ENCODE measurements at places on chromosomes 5 and 9.

- DNase-seq = no peak
These were observed 140.4 kb downstream of the TLE1 start for GRCh38 chr9:81548911-81549310.

DNA sequence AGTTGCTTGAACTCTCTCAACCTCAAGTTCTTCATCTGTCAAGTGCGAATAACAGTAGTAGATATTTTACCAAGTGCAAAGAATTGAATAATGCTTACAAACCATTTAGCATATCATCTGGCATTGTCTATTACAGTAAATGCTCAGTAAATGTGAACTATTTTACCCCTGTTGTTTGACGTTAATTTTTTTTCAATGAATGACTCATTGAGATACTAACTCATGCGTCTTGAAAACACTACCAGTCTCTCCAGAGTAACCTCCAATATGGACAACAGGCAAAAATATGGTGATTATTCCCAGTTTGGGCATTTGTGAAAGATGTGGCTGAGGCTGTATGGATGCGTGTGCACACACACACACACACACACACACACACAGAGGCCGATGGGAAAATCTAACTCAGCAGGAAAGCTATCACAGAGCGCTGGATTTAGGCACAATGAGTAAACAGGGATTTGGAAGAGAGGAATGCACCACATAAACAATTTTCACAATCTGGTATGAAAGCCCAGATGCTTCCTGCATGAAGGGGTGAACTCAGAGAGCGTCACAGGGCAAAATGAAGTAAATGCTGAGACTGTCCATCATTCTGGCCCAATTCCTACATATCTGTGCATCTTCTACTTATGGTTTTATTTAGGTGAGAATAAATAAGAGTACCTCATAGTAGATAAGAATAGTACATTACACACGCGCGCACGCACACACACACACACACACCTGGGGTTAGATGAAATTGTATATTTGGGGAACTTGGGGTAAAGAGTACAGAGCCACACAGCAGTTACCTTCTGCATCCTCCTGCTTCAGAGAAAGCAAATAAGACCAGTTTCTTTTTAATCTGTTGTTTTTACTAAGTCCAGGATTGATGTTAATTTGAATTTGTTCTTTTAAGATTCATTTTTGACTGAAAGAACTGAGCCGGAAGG, 128.7 kb downstream of the PALM2AKAP2 start:
- no peak for DNase-seq

DNA sequence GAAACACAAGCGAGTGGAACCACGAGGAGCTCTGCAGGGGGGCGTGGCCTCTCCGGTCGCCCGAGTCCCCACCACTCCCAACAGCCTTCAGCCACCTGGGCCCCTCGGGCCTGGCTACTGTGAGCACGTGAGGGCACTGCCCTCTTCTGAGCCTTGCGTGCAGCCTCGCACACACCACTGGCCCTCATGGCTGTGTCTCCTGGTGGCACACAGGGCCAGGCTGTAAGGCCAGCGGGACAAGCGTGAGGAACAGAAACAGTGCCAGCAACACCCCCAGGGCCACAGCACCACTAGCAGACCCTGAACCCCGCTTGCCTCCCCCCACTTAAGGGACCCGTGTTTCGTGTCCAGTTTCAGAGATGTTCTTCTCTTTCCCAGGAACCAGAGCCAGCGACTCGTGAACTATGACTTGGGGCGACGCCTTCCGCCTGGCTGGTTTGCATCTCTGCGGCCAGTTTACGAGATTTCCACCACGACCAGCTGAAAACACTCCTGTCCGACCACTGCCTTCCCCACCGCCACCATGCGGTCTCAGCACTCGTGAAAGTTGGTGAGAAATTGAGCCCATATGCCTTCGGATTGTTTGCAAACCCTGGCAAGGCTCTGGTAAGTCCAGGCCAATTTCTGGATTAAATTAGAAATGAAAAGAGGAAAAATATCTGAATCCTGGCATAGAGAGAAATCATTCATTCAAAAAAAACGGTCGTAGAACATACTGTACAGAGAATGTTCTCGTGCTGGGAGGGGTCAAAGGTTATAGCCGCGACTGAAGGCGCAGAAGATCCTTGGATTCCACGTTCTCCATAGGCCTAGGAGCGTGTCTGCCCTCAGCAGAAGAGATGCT, 135.6 kb downstream of the ZNF354C start:
- DNase-seq = no peak

DNA sequence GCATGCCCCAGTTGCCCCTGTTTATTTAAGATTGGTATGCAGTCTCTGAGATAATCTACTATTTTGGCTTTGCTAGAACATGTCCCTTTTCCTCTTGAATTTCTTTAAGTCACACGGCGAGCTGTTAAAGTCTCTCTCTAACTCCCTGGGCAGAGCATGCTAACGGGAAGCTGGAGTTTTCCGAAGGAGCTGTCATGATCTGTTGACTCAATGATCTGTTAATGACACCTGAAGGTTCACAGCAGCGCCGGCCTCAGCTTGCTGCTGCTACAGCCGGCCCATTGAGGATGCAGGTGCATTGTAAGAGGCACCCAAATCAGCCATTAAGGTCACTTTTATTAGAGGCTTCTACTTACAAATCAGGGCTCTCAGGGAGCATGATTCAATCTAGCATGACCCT, 1203.4 kb downstream of the MAT2B start:
- no peak for DNase-seq

DNA sequence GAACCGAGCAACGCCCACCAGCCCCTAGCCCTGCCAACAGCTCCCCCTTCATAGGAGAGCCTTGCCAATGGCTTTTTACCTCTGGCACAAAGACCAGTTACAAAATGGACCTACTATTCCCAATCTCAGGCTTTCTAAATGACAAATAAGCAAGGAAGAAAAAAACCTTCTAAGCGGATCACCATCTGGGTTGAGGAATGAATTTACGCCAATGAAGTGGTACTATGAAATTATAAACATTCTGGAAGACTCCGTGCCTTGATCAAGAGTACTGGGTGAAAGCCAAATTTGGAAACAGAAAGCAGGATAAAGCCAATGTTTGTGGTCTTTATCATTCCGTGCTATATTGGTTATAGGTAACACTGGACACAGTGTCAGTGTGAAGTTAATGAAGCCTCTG, 371.9 kb downstream of the NDUFS4 start:
- DNase-seq = no peak

GRCh38 chr5:56310711-56311204, 77.6 kb upstream of the ANKRD55 start:
- no peak for DNase-seq

GRCh38 chr5:1497795-1498622, 25.8 kb downstream of the LPCAT1 start:
- DNase-seq = no peak

DNA sequence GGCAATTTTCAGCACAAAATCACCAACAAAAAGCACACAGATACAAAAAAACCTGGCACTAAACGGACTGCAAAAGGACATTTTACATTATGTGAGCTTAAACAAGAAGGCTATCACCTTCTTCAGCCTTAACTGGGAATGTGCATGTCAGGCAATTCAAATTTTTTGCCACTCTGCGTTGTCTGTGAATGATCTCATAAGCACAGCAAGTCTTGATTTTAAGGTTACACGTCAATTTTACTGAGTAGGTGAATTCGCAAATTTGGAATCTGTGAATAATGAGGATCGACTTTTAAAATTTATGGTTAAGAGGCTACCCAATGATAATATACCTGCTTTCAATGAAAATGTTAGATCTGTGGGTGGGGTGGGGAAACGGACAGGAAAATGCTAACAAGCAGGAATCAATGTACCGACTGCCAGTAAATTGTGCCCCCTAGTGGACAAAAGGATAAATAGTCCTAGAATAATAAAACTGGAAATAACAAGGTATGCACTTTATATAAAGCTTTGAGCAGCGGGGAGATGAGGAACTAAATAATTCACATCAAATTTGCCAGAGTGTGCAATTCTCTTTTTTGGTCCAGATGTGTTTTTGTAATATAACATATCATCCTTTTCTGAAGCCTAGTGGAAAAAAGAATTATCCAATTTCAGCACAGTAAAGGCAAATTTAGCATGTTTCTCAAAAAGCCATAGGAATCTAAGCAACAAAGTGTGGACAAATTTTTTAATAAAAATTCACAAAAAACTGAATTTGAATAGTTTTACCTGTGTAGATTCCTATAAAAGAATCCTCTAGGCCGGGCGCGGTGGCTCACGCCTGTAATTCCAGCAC, 20.5 kb downstream of the EQTN start:
- no peak for DNase-seq

GRCh38 chr5:153618307-153618706, 127.8 kb downstream of the GRIA1 start:
- no peak for DNase-seq

DNA sequence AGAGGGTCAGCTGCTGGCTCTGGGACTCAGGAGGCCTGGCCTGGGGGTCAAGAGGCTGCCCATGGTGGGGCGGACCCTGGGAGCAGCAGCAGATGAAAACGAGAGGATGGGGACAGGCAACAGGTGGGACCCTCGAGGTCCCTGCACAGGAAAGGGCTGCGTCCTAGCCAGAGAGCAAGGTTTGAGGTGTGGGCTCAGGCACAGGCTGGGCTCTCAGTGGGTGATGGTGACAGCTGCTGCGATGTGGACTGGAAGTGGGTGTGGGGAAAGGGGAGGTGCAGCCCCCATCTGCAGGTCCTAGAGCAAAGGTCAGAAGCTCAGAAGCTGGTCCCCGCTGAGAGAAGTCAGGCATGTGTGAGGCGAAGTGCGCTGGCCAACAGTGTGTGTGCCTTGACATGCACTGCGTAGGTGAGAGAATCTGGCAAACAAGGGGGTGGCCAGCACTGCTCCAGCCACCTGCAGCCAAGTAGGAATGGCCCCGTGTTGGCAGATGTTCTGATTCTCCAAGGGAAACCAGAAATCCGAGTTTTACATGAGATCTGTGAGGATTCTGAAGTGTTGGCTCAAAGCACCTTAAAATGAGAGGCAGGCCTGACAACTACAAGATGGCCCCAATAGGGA, 85.7 kb downstream of the COL23A1 start:
- DNase-seq = no peak

- no peak for DNase-seq
These were observed 93.1 kb downstream of the MRPS27 start for GRCh38 chr5:72226950-72227349.

GRCh38 chr5:14598225-14598624, 16.6 kb downstream of the OTULINL start:
- DNase-seq = no peak

DNA sequence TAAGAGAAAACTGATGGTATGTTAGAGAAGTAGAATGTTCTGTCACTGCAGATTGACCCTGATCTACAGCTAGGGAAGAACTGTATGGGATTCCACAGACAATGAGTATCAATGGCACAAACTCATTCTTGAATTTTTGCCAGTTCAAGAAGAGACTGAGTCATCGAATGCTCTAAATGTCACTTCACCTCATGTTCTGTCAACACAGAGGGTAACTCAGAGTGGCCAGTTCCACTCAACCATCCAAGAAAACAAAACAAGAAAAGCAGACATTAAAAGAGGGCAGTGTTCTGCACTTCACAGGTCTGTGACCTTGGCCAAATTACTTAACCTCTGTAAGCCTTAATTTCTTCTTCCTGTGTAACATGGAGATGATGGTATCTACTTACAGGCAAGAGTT, 132.2 kb upstream of the HMHB1 start:
- no peak for DNase-seq

- no peak for DNase-seq
These were observed 13.2 kb downstream of the DIPK1B start for GRCh38 chr9:136725612-136726011.

- no peak for DNase-seq
These were observed 398.6 kb upstream of the ADAMTSL1 start for GRCh38 chr9:18075253-18075952.

GRCh38 chr5:607541-608428, 4.4 kb upstream of the CEP72 start:
- DNase-seq = no peak

GRCh38 chr9:106615118-106615889, 247.7 kb upstream of the ZNF462 start:
- DNase-seq = no peak

DNA sequence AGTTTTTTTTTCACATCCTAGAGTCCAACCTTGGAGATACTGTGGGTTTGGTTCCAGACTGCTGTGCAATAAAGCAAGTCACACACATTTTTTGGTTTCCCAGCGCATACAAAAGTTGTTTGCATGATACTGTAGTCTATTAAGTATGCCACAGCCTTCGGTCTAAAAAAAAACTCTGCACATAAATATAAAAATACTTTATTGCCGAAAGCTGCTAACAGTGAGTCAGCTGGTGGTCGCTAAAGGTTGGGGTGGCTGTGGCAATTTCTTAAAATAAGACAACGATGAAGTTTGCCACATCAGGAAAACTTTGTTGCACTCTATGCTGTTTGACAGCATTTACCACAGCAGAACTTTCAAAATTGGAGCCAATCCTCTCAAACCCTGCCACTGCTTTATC, 37.4 kb downstream of the UBQLN1 start:
- DNase-seq = no peak

- no peak for DNase-seq
These were observed 4.3 kb downstream of the SHC3 start for GRCh38 chr9:89174291-89174690.

DNA sequence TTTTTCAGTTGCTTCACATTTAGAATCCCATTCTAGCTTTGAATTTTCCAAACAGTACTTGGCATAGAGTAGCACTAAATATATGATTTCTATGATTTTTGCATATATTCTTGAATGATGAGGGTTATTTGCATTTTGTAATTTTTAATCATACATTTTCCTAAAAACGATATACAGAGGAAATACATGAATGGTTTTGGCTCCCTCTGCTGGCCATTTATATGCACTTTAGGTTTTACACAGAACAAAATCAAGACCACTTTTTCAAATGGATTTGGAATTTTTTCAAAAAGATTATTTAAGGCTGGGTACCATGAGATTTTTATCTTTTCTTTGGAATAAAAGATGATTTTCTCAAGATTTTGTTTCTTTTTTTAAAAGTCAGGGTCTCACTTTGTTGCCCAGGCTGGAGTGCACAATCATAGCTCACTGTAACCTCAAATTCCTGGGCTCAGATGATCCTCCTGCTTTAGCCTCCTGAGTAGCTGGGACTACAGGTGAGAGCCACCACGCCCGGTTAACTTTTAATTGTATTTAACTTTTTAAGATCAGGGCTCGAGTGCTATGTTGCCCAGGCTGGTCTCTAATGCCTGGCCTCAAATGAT, 16.7 kb upstream of the COMMD10 start:
- no peak for DNase-seq

- DNase-seq = no peak
These were observed 72.5 kb upstream of the GPR151 start for GRCh38 chr5:146588331-146589027.

All from stimulated activated CD8-positive, alpha-beta memory T cell treated with anti-CD3 and anti-CD28 coated beads, Interleukin-15, amount 100 ng/mL, for 24 hours (primary cell).